ENCODE measurements at places on chromosomes 6 and 20.

GRCh38 chr6:107729098-107729497 is 95.0 kb downstream of the SCML4 start:
- DNase-seq = no peak

DNA sequence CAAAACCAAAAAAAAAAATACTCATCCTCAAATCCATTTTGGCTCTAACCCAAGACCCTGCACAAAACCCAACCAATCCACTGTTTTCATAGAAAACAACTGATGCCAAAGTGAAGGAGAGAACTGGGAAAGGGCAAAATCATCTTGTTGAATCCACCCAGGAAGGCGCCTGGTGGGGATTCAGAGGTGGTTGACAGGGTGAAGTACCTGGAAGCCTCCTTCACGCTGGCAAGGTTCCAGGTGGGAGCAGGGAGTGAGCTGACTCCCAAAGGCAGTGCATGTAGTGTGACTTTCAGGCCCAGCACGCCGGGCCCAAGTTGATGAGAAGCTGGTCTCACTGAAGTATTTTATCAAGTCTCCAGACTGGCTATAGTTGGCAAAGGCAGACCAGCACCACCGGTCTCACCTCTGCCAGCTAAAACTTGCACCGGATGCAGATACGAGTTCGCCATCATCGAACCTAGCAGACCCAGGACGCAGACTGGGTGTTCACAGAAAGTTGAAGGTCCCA is 16.5 kb downstream of the PPP1R10 start:
- DNase-seq = no peak

DNA sequence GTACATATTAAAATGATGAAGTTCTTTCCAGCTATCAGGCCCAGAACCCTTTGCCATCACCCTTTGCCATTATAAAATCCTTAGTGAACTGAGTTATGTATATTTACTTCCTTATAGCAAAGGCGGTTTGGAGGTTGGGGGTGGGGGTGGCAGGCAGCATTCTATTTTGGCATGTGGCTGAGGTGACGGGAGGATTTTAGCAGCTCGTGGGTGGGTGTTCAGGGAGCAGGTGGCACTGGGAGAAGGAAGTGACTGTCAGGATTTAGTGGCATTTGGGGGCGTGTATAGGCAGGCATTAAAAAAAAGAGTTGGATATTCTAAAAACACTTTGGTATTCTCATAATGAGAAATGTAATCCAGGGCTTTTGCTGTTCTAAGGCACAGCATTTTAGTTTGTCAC is 150.7 kb downstream of the RIMS1 start:
- DNase-seq = no peak

- no peak for DNase-seq
These were observed 208.0 kb downstream of the FARS2 start for GRCh38 chr6:5469101-5469846.

DNA sequence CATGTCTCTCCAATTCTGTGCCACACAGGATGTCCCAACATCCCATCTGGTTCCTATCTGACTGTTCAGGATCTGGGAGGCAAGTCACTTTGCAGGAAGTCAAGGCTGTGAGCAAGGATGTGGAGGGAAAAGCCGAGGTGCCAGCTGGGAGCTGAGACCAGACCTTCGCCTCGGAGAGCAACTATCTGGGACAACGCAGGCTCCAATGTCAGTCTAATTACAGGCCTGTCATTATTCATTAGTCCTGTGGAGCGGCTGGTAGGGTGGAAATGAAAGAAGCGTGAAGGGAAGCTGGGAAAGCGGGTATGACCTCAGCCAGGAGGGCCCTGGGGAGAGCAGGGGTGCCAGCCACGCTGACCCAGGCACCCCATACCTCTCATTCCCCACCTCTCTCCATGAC is 147.3 kb downstream of the UNC5CL start:
- DNase-seq = no peak

GRCh38 chr6:47264775-47265184 is 44.9 kb downstream of the TNFRSF21 start:
- no peak for DNase-seq

- DNase-seq = no peak
These were observed 6.0 kb downstream of the ASF1A start for GRCh38 chr6:118899948-118900347.

DNA sequence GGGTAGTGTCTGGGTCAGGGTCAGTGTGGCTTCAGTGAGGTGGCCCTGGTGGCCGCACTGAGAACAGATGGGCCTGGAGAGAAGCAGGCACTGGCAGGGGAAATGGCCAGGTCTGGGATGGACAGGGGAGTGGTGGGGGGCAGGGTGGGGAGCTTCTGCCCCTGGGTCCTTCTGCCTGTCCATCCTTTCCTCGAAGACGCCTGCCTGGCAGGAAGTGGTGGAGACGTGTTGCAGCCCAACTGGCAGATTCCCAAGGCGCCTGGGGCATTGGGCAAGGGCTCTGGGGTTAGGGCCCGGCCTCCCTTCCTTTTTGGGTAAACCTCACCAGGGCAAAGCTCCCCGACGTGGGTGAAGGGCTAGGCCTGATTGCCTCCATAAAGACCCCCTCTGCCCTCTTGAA is 10.4 kb downstream of the SRC start:
- peak; percentile 76 for DNase-seq

DNA sequence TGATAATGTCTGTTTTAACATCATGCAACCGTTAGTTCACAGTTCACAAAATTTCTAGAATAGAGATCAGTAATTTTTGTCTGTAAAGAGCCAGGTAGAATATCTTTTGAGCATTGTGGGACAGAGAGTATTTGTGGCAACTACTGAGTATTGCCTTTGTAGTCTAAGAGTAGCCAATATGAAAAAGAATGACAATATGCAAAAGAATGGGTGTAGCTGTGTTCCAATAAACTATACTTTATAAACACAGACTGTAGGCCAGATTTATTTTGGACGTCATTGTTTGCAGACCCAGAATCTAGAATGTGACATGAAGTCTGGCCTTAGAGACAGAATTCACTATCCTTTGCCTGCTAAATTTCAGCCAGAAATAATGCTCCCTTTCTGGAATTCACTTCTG is 694.1 kb upstream of the MMS22L start:
- DNase-seq = no peak

DNA sequence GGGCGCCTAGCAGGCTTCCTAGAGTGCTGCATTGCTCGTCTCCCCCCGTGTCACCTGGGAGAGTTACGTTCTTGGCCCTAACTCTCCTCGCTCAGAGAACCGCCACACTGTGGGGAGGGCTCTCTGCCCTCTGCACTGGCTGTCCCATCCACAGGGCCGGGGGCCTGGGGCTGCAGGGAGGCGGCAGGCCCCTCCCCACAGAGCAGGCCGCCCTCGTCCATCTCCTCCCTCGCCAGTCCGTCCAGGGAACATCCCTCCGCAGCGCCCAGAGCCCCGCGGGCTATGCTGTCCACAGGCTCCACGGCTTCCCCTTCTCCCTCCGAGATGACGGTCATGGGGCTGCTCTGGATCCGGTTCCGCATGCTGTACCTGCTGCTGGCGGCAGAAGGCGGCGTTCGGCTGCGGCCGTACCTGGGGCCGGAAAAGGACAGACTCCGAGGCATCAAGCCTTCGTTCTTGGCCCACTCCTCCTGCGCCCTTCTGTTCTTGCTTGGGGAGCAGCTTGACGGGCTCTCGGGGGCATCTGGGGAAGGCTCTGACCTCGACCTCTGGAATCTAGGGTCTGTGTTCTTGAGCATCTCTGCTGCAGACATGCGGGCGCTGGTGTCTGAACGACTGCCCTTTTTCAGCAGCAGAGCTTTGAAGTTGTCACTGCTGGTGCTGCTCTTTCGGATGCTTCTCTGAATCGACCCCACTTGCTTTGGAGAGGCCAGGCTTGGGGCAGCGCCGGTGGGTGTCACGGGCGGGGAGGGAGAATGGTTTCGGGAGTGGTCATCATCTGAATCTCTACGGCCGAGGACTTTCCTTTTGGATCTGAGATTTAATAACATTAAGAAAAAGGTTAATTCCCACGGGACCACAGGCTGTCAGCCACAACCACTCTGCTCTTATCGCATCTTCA is 20.2 kb downstream of the HEBP2 start:
- DNase-seq = no peak

DNA sequence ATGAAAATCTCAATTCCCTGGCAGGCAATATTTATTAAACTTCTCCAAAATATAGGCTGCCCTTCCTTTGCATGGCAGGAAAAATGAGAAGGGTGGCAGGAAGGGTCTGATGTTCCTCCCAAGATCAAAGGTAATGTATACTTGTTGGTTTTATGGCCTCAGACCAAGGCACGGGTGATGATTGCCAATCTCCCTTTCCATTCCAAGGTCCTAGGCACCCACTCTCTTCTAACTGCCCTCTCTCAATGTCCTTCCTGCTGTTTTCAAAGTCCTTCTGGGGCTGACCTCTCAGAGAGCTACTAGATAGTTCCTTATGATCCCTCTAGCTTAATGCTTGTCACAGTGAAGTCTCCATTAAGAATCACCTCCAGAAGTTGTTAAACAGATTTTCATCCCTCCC is 15.6 kb upstream of the JAG1 start:
- no peak for DNase-seq

- no peak for DNase-seq
These were observed 545.8 kb downstream of the MMUT start for GRCh38 chr6:48917233-48917632.

DNA sequence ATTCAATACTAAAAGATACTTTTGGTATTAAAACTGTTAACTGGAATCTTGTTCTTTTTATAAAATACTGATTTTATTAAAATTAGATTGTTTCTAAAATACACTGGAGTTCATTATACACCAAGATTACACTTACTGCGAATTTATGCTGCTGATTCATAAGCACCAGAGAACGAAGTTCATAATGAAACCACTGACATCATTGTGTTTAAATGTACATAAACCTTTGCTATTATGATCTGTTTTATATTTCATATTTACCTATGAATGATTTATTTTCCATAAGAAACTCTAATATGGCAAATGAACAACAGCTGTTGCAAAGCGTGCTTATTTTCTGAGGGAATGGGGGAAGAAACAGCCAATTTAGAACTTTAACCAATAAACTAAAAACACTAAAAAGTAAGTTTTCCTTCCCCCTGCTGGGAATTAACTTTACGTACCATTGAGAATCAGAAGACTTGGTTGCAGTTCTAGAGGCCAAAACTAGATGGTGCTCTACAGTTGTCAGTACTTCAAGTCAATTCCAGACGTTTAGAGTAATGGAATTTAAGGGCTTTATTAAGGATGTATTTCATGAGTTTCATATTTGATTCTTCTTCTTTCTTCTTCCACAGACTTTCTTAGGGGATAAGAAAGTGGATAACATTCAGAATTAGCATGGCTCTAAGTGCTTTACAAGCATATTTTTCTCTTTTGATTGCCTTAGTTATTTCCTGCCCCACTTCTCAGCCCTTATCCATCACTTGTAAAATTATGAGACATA is 30.8 kb upstream of the COL19A1 start:
- DNase-seq = no peak

DNA sequence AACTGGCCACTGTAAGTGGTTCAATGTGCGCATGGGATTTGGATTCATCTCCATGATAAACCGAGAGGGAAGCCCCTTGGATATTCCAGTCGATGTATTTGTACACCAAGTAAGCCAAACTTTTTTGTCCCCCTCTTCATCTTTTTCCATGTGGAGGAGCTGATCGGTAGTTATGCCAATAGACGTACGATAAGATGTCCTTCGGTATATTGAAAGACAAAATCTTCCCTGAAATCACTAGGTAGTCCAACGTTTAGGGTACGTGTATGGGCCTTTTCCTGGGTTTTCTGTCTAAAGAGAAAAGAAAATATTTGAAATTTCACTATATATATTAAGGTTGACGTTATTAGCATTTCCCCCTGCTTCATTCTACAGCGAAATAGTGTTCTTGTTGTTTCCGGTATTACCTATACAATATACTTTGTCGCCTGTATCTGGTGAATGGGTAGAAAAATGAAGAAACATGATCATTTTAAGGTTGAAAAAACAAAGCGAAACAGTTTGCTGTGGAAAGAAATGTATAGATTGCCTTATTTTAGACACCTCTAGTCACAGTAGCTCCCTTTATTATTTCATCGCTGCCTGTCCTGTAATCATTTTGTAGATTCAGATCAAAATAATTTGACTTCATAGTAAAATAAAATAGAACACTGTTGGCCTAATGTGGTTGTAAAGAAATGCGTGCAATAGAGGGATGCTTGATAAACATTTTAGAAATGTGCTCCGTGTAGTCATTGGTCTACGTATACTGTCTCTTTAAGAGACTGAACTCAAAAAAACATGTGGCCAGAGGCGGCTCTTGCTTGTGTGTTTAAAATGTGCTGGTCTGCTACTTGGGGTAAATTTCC is 1.5 kb downstream of the LIN28B start:
- DNase-seq = no peak

DNA sequence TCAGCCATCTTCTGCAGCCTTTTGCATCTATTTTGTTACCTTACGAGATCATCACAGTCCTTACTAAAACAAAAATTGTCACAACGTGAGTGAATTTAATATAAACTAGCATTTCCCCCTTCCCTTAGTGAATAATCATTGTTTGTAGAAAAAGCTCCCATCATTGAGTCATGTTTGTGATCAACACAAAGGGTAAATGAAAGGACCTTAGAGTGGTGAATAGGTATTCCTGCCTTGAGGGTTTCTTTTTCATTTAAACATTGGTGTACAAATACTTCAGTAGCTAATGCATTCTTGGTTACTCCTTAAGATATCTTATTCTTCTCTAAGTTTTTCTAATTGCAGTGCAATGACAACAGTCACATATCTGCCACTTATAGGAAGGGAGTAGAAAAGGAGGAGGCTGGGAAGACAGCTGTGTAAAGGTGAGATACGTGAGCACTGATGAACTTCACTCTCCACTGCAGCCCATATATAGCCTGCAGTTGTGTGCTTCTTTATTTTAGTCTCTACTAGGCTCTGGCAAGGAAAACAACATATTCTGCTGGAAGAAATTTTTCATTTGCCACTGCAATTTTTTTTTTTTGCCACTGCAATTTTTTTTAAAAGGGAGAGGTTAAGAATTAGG is 27.8 kb downstream of the ADGRG6 start:
- DNase-seq = no peak

- no peak for DNase-seq
These were observed 250.0 kb downstream of the RFPL4B start for GRCh38 chr6:112597176-112597575.

DNA sequence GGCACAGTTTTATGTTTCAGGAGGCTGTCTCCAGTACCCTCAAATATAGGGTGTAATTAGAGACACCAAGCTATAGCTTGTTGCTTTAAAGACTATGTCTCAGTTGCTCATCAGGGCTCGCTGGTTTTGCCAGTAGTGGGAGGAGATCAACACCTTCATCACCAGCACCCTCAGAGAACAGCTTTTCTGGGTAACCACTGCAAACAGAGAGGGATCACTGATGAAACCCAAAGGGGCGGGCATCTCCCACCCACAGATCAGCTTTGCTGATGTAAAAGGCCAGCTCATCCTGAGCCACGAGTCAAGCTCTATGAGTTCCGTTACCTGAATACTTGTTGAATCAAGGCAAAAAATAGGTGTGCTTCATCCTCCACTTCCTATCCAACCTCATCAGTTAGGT is 187.7 kb downstream of the AIG1 start:
- DNase-seq = no peak
